ENCODE measurements at places on chromosomes 4 and X.

DNA sequence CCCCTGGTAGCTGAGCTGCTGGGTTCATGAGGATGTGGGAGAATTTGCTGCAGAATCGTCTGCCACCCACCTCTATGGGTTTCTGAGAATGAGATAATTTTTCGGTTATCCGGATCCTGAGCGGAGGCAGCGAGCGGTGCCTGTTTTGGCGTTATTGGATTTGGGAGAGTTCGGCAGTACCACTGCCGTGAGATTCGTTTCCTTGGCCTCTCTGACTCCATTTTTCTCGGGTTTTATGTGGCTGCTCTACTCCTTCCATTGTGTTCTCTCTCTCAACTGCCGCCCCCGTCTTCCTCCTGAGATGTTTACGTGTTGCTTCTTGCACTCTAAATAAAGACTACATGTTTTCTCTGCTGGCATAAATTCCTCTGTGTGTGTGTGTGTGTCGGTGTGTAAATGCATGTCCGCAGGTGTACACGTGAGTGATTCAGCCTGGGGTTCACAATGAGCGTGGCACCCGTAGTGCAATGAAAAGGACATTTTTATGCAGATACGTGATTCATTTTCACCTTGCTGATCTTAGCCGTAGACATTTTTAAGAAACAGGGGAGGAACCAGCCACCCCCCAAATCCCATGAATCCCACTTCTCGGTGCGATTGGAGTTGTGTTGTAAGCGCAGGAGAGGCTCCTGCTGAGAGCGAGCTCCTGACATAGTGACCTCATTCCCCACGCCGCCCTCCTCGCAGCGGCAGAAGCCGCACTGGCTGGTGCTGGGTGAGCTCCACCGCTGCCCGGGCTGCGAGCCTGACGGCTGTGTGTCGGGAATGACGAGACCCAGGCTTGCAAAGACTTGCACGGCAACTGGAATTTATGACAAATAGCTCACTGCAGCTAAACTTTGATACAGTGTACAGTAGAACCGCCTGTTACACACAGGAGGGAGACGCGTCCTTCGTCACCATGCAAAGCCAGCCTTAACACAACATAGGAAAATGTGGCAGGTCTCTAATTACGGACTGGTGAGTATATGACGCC is 82.2 kb downstream of the STOX2 start:
- peak; percentile 97 for DNase-seq

DNA sequence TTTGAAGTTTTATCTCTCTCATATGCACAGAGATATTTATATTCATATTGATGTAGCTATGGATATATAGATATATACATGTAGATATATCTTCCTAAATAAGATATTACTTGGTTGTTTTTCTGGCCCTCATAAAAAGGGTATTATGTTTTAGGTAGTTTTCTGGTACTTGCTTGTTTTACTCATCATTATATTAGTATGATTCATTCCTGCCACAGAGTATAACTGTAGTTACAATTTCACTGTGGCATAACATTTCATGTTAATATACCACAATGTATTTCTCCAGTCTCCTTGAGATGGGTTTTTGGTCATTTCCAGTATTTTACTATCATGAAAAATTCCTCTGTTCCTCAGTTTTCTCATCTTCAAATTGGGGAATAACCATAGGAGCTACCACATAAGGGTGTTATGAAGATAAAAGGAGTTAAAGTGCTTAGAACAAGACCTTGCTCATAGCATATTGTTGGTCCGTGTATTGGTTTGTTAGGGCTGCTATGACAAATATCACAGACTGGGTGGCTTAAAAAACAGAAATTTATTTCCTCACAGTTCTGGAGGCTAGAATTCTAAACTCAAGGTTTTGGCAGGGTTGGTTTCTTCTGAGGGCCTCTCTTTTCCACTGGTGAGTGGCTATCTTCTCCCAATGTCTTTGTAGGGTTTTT is 129.7 kb downstream of the TMEM164 start:
- DNase-seq = no peak

DNA sequence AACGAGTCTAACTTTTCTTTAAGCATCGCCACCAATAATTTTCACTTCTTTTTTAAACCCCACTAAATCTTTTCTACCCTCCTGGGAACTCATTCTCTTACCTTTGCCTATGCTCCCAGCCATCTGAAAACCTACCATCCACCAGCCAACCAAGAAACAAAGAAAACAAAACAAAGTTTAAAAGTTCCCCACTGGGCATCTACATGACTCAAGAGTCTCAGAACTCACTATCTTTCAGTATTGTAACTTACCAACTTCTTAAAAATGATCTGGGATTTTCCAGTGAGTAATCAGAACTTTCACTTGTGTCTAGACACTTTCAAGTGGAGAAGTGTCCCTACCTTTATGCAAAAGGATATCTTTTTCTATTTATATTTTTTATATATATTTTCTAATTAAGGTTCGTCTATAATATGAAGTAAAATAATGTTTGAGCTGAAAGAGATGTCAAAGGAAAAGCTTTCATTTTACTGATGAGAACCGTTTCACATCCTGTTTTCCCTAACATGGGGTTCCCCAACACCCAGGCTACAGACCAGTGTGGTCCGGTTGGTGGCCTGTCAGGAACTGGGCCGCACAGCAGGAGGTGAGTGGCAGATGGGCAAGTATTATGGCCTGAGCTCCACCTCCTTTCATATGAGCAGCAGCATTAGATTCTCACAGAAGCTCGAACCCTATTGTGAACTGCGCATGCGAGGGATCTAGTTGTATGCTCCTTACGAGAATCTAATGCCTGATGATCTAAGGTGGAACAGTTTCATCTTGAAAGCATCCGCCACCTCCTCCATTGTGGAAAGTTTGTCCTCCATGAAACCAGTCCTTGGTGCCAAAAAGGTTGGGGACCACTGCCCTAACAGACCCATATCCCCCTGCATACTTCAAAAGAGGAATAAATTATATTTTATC is 9.8 kb upstream of the TIGD2 start:
- peak; percentile 33 for DNase-seq

GRCh38 chr4:7777871-7778509 is 161.7 kb downstream of the AFAP1 start:
- no peak for DNase-seq

- no peak for DNase-seq
Measured at GRCh38 chr4:174040287-174040686, 243.2 kb downstream of the FBXO8 start.

- DNase-seq = no peak
Measured at GRCh38 chrX:71432733-71433132, 66.6 kb downstream of the TAF1 start.

- DNase-seq = peak; percentile 71
Measured at GRCh38 chr4:150501009-150501727, 80.8 kb upstream of the MAB21L2 start.

- DNase-seq = no peak
Measured at GRCh38 chrX:42602136-42602535, 175.8 kb downstream of the PPP1R2C start.

DNA sequence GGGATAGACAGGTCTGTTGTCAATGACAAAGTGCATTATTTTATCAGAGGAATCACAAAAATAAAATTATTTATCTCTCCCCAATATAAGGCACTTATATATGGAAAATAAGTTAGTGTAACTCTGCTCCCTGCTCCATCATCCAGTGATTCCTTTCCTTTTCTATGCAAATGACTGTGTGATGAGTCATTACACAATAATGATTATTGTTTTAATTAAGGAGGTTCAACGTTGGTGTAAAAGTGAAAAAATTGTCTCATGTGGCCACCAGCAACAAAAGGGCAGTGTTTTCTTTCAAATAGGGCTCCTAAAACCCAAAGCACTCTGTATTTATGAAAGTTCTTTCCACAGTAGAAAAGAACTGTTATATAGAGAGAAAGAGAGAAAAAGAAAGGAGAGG is 16.7 kb downstream of the SLC7A11 start:
- DNase-seq = no peak

GRCh38 chr4:20464381-20464780 is 212.7 kb downstream of the SLIT2 start:
- DNase-seq = peak; percentile 79

GRCh38 chr4:153371701-153372234 is 27.3 kb downstream of the MND1 start:
- DNase-seq = no peak

GRCh38 chr4:52112411-52112810 is 61.3 kb downstream of the SPATA18 start:
- DNase-seq = no peak

- no peak for DNase-seq
Measured at GRCh38 chr4:5124876-5125275, 73.6 kb downstream of the STK32B start.

DNA sequence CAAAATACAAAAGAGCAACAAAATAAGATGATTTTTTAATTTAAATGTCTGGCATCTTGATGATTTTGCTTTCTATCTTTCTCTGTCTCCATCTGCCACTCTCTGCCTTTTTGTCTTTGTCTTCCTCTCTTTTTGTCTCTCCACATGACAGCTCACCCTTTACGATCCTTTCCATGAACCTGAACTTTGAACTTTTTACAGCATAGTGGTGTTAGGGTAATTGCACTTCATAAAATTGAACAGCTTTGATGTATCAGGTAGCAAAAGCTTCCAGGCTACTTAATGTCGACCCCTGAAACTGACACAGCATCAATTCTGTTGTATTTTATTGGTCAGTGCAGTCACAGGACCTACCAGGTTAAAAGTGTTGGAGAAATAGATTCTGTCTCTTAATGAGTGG is 1517.0 kb downstream of the ADGRL3 start:
- no peak for DNase-seq

DNA sequence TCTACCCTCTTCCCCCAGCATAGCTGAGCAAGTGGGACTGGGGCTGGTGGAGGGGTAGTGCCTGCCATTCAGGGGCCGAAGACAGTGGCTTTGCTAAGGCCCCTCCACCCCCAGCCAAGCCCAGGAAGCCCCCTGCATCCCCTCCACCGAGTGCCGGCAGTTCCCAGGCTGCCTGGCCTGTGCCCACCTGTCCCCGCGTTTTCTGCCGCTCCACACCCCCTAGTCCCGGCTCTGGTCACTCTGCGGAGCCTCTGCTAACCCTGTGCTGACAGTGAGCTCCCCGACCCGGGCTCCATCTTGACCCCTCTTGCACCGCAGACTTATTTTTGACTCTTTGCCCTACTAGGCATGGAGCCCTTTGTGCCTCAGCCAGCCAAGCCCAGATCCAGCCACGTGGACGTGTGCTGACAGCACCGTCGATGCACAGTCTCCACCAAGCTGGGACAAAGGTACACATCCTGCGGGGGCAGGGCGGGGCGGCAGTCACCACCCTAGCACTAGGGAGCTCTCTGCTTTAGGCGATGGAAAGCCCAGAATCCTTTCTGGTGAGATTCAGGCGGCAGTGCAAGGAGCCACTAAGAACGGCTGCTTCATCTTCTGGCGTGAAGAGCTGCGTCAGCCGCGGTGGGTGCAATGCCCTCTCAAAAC is 96.6 kb downstream of the PHKA2 start:
- DNase-seq = no peak

DNA sequence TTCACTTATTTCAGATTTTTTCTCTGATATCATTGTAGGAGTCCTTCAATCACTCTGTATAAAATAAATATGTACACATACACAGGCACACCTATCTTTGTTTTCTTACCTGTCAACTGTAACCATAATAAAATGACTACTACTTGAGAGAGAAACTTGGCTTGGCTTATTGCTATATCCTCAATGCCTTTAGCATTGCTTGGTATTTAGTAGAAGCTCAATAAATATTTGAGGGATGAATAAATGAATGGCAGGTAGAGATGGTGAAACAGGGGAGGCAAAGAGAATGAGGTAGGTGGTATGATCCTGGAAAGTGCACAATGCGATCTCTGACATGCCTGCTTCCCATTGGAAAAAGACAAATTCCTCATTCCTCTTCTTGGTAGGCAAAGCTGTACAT is 21.8 kb upstream of the CXCL6 start:
- DNase-seq = peak; percentile 67

GRCh38 chrX:111615227-111615626 is 65.7 kb upstream of the ALG13 start:
- DNase-seq = peak; percentile 22

- DNase-seq = peak; percentile 50
Measured at GRCh38 chrX:134520860-134521390, 61.0 kb downstream of the HPRT1 start.

GRCh38 chr4:153649572-153649991 is 34.5 kb upstream of the TLR2 start:
- DNase-seq = no peak

Data from foreskin keratinocyte (primary cell).